ENCODE measurements at places on chromosomes 6 and 20.

DNA sequence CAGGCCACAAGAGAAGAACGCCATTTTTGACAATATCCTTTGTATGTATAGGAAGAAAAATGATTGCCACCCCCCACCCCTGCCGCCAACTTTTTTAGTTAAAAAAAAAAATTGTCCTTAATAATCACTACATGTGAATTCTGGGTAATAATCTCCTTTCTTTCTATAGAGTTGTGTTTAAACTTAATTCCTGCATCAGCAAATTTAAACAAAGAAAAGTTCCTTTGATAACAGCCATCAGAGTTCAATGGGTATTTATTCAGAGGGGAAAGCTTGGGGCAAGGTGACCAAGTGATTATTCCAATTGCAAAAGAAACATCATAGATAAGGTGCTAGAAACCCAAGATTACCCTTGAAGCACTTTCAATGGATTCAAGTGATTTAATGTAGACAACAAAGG is 47.0 kb downstream of the GCLC start:
- H3K4me3 ChIP-seq, result no peak overlapping the region
- DNase-seq, result no peak
- peaks cover 18% of the 10 kb centered on the region for H3K36me3 ChIP-seq
- peaks cover 6% of the 10 kb centered on the region for H3K4me1 ChIP-seq
- no peaks in the 10 kb centered on the region for H3K27me3 ChIP-seq
- no peak overlapping the region for H3K27ac ChIP-seq

- no peak overlapping the region for H3K4me3 ChIP-seq
- no peaks in the 10 kb centered on the region for H3K4me1 ChIP-seq
- peaks cover 100% of the 10 kb centered on the region for H3K36me3 ChIP-seq
Observed at GRCh38 chr20:44504402-44505307, 17.2 kb downstream of the SERINC3 start.

DNA sequence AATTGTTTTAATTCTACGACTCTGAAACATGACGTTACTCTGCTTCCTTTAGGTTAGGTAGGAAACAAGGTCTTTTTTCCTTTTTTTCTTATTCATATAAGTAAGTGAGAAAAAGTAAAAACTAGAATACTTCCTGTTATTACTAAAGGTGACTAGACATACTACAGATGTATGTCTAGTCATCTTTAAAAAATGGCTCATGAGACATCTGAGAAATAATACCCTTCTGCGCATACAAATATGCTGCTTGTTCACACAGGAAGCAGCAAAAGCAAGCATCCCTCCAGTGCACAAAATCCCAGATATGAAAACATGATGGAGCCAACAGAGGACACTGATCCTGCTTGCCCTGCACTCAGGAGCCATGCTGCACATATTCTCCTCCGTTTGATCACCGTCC is 699.1 kb downstream of the EPM2A start:
- no peak for DNase-seq
- no peaks in the 10 kb centered on the region for H3K36me3 ChIP-seq
- no peak overlapping the region for H3K4me3 ChIP-seq
- no peaks in the 10 kb centered on the region for H3K27me3 ChIP-seq

GRCh38 chr20:25325073-25325472 is 65.6 kb downstream of the ABHD12 start:
- peaks cover 9% of the 10 kb centered on the region for H3K36me3 ChIP-seq
- DNase-seq, result no peak
- H3K27ac ChIP-seq, result no peak overlapping the region
- H3K27me3 ChIP-seq, result no peaks in the 10 kb centered on the region
- H3K4me1 ChIP-seq, result no peaks in the 10 kb centered on the region
- H3K4me3 ChIP-seq, result no peak overlapping the region

- H3K4me3 ChIP-seq, result no peak overlapping the region
- H3K27me3 ChIP-seq, result no peaks in the 10 kb centered on the region
- peaks cover 16% of the 10 kb centered on the region for H3K36me3 ChIP-seq
- no peak overlapping the region for H3K27ac ChIP-seq
- no peak for DNase-seq
Observed at GRCh38 chr20:20641783-20642182, 70.7 kb downstream of the RALGAPA2 start.

DNA sequence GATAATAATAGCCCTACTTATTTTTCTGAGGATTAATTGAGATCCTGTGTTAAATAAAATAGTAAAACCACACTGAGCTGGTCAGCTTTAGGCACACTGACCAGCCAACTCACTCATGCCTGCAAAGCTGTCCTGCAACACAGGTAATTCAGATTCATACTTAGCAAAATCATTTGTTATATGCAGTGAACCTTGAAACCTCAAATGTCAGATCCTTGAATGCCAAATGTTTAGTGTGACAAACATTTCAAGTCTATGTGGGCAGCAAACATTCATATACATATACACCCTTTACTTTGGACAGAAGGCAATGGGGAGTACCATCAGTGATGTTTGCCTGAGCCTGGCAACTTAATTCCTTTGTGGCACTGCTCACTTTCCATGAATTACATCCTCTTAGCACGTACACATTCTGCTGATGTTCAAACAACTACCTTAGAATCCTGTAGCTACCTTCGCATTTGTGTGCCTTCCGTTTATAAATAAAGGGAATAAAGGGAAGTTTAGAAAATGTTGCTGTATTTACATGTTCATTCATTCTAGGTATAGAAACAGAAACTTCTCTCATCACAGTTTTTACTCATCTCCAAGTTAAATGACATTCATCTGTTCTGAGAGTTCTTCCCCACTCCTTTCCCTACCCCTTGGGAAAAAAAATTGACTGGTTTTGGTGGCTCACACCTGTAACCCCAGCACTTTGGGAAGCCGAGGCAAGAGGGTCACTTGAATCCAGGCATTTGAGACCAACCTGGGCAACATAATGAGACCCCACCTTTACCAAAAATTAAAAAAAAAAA is 140.8 kb downstream of the ZFAND3 start:
- H3K27ac ChIP-seq, result no peak overlapping the region
- DNase-seq, result no peak
- H3K4me1 ChIP-seq, result no peaks in the 10 kb centered on the region
- H3K27me3 ChIP-seq, result no peaks in the 10 kb centered on the region

DNA sequence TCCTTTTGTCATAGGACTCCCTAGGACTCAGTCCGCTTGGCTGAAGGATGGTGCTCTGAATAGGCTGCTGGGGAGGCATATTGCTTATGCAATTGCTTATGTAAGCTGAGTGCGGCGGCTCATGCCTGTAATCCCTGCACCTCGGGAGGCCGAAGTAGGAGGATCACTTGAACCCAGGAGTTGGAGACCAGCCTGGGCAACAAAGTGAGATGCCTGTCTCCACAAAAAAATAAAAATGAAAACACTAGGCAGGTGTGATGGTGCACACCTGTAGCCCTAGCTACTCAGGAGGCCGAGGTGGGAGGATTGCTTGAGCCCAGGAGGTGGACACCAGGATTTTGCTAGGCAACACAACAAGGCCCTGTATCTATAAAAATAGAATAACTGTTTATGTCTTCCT is 81.3 kb downstream of the EYA2 start:
- H3K36me3 ChIP-seq, result no peaks in the 10 kb centered on the region
- H3K27ac ChIP-seq, result no peak overlapping the region
- no peaks in the 10 kb centered on the region for H3K4me1 ChIP-seq
- no peak for DNase-seq
- H3K27me3 ChIP-seq, result no peaks in the 10 kb centered on the region

GRCh38 chr6:3961581-3962215 is 112.5 kb downstream of the FAM50B start:
- H3K36me3 ChIP-seq, result no peaks in the 10 kb centered on the region
- no peak overlapping the region for H3K27ac ChIP-seq
- no peak overlapping the region for H3K4me3 ChIP-seq

GRCh38 chr6:27394073-27394472 is 5.5 kb downstream of the ZNF391 start:
- no peak overlapping the region for H3K4me3 ChIP-seq
- DNase-seq, result no peak
- H3K27me3 ChIP-seq, result no peaks in the 10 kb centered on the region
- no peaks in the 10 kb centered on the region for H3K4me1 ChIP-seq

DNA sequence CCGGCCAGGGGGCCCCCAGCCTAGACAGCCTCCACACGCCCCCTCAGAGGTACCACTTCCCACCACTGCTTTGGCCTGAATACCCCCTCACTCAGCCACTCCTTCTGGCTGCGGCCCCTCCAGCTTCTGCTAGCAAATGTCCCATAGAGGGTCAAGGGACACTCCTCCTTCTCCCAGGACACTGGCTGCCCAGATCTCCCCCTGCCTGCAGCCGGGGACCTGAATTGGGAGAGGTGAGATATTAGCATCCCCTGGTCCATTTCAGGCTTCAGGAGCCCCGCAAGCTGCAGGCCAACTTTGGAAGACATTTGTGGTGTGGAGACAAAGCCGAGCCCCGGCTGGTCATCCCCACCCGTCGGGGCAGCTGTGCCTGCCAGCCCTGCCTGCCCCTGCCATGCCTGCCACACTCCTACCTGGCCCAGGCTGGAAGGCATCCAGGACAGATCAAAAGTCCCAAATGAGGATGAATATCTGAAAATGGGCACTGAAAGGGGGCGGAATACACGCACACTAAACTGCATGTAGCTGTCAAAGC is 32.5 kb upstream of the FOXC1 start:
- peaks cover 5% of the 10 kb centered on the region for H3K4me1 ChIP-seq
- no peaks in the 10 kb centered on the region for H3K36me3 ChIP-seq
- DNase-seq, result no peak

DNA sequence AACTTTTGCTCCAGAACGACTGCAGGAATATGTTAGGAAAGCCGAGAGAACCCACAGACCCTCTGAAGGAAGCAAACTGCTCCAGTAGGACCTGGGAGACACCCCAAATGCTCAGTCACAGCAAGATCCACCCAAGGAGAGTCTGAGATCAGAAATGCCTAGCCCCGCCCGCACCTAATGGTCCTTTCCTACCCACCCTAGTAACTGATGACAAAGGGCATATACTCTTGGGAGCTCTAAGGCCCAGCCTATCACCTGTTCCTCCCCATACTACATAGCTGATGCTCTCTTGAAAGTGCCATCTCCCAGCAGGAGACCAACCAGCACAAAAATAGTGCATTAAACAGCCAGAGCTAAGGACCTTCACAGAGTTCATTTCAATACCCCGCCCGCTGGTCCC is 67.6 kb downstream of the CD2AP start:
- H3K27me3 ChIP-seq, result no peaks in the 10 kb centered on the region
- DNase-seq, result no peak
- no peak overlapping the region for H3K27ac ChIP-seq
- H3K36me3 ChIP-seq, result peaks cover 22% of the 10 kb centered on the region
- H3K4me3 ChIP-seq, result no peak overlapping the region

DNA sequence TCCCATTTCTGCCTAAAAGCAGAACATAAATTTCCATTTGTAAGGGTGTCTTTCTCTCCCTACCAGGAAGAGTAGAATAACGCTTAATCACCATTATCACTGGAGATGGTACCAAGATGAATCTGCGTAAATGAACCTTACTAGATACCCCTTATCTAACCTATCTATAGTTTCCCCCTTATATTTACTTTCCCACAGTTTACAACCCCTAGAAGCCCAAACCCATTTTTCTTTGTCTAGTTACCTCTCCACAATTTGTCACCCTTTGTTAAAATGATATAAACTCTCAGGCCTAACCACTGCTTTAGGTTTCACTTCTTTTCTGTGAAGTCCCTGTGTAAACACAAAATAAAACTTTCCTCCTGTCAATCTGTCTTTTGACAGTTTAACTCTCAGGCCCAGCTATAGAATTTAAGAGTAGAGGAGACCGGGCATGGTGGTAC is 45.5 kb downstream of the PCNA start:
- no peak for DNase-seq
- H3K4me3 ChIP-seq, result no peak overlapping the region
- no peak overlapping the region for H3K27ac ChIP-seq
- H3K36me3 ChIP-seq, result no peaks in the 10 kb centered on the region
- no peaks in the 10 kb centered on the region for H3K4me1 ChIP-seq

DNA sequence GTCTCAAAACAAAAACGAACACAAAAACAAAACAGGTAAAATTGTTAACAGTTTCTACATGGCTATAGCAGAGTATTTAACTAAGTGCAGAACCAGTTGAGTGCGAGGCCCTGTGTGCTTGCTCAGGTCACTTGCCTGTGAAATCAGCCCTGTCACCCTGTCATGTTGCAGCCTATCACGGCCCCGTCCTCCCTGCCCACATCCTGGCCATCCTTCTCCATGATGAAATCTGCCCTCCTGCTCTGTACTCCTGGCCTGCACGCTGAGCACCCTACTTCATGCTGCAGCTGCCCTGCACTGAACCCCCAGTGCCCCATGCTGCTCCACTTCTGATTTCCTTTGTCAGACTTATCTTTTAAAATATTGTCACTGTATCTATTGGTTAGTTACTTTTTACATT is 62.4 kb downstream of the DTD1 start:
- H3K27ac ChIP-seq, result no peak overlapping the region
- H3K27me3 ChIP-seq, result no peaks in the 10 kb centered on the region
- no peak for DNase-seq
- no peak overlapping the region for H3K4me3 ChIP-seq
- H3K4me1 ChIP-seq, result no peaks in the 10 kb centered on the region
- no peaks in the 10 kb centered on the region for H3K36me3 ChIP-seq

- no peaks in the 10 kb centered on the region for H3K36me3 ChIP-seq
- peaks cover 25% of the 10 kb centered on the region for H3K27me3 ChIP-seq
- no peak overlapping the region for H3K27ac ChIP-seq
- H3K4me1 ChIP-seq, result peaks cover 8% of the 10 kb centered on the region
- H3K4me3 ChIP-seq, result no peak overlapping the region
Observed at GRCh38 chr20:63000958-63001357, 5.8 kb downstream of the BHLHE23 start.

- no peaks in the 10 kb centered on the region for H3K36me3 ChIP-seq
- no peak overlapping the region for H3K4me3 ChIP-seq
- no peak overlapping the region for H3K27ac ChIP-seq
- peaks cover 8% of the 10 kb centered on the region for H3K4me1 ChIP-seq
- H3K27me3 ChIP-seq, result no peaks in the 10 kb centered on the region
Observed at GRCh38 chr6:24925661-24926060, 10.1 kb downstream of the RIPOR2 start.

DNA sequence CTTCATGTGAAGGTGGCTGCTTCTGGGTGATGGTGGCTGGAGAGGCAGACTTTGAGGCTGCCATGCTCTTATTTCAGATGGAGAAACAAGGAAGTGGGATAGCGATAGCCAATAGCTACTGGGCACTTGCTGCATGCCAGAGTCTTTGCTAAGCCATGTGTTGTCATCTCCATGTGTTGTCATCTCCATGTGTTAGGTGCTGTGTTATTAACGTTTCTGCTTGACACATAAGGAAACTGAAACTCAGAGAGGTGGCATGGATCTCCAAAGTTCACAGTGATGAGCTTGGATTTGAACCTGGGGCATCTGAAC is 16.9 kb downstream of the KIAA1755 start:
- peaks cover 19% of the 10 kb centered on the region for H3K4me1 ChIP-seq
- peaks cover 6% of the 10 kb centered on the region for H3K36me3 ChIP-seq
- no peak overlapping the region for H3K27ac ChIP-seq
- no peak overlapping the region for H3K4me3 ChIP-seq

GRCh38 chr6:137734005-137734874 is 132.8 kb upstream of the TNFAIP3 start:
- no peak overlapping the region for H3K4me3 ChIP-seq
- H3K27ac ChIP-seq, result no peak overlapping the region
- DNase-seq, result no peak
- H3K27me3 ChIP-seq, result no peaks in the 10 kb centered on the region
